Amniotic epithelial cell (primary cell): ENCODE measurements at places on chromosomes 16 and 17.

- DNase-seq = no peak
Observed at GRCh38 chr17:10119203-10120108, 79.0 kb downstream of the GAS7 start.

- DNase-seq = no peak
Observed at GRCh38 chr16:50274326-50275097, 8.2 kb downstream of the ADCY7 start.

DNA sequence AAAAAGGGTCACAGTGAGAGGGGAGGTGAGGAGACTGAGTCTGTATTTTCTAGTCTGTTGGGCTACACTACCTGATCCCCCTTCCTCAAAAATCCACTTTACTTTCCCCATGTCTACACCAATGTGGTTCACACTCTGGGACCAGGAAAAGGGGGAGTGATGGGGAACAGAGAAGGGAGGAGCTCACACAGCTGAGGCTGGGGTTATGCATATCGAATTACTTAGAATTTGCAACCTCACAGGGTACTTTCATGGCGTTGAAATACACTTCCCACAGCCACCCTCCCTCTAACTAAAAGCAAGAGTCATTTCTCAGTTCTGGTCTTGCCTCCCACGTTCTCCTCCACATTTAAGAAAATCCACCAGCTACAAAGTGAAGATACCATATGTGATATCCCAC is 14.1 kb downstream of the MAPT start:
- DNase-seq = no peak

GRCh38 chr17:68541816-68542215 is 29.6 kb downstream of the PRKAR1A start:
- DNase-seq = no peak

DNA sequence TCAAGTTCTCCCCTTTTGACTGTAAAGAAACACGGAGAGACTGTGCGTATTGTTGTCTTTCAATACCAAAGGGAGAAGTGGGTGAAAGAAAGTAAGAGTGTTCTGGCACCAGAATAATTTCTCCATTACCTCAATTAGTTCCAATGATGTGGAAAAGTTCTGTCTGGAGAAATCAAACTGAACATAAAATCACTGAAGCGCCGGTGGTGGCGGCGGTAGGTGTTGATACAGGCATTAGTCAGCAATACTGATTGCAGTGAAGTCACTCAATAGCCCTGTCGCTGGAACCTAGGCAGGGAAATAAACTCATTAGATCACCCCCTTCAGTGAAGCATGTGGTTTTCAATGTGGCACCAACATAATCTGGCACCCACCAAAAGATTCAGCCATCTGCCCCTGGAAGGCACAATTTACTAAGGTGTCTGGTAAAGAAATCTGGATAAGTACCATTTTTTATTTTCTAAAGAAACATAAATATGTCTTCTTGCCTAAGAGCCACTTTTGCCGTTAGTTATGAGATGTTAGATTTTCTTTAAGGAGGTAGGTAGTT is 274.2 kb upstream of the SOX9 start:
- no peak for DNase-seq

DNA sequence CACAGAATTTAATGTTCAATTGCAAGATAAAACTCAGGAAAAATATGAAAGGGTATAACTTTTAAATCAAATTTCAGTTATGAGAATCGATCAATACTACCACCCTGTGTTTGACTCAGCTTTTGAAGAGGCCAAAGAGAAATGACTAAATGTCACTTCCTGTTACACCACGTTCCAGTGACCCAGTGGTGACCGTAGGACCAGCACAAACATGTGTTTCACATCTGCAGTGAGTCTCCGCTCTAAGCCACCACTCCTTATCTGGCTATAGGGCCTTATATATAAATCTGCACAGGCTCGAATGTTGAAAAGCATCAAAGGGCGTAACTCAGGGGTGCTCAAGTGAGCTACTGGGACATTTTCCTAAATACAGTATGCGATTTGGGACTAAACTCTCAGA is 36.1 kb downstream of the CYB5D2 start:
- no peak for DNase-seq

GRCh38 chr16:24013864-24014645 is 178.3 kb downstream of the PRKCB start:
- no peak for DNase-seq

DNA sequence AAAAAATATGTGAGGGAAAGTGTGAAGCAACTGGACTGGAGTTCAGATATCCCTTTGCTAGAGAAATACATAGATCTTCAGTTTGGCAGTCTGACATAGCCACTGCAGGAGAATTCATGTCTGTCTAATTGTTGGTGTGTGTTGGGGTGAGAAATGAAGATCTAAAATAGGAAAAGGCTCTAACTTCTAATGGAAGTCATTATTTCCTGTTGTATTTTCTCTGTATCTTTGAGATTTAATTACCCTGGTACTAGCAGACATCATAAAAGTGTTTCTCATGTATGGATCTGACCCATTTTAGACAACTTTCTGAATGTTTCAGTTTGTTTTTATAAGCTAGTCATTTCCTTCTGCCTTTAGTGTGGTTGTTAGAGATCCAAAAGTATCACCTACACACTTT is 128.3 kb downstream of the NLK start:
- no peak for DNase-seq

- DNase-seq = peak; percentile 76
Observed at GRCh38 chr16:11340710-11341109, 4.5 kb upstream of the RMI2 start.

DNA sequence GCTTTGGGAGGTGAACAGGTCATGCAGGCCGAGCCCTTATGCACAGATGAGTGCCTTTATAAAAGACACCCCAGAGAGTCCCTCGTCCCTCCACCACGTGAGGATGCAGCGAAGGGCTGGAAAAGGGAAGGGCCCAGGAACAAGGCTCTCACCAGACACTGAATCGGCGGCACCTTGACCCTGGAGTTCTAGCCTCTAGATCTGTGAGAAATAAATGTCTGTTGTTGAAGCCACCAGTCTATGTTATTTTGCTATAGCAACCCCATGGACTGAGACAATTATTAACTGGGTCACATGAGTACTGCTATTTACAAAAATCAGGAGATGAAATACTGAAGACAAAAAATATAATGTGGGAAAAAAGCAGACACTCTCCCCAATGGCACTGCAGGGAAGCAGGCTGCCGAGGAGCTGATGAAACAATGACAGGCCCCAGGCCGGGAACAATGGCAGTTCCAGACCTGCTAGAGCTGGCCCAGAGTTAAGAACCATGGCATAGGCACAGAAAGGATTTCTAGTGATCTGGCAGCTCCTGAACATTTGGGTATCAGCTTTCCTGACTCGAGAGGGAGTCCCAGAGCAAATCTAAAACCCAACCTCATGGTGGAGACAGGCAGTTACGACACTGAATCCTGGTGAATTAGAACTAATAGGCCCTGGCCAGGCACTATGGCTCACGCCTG is 17.8 kb upstream of the GGA2 start:
- DNase-seq = no peak

DNA sequence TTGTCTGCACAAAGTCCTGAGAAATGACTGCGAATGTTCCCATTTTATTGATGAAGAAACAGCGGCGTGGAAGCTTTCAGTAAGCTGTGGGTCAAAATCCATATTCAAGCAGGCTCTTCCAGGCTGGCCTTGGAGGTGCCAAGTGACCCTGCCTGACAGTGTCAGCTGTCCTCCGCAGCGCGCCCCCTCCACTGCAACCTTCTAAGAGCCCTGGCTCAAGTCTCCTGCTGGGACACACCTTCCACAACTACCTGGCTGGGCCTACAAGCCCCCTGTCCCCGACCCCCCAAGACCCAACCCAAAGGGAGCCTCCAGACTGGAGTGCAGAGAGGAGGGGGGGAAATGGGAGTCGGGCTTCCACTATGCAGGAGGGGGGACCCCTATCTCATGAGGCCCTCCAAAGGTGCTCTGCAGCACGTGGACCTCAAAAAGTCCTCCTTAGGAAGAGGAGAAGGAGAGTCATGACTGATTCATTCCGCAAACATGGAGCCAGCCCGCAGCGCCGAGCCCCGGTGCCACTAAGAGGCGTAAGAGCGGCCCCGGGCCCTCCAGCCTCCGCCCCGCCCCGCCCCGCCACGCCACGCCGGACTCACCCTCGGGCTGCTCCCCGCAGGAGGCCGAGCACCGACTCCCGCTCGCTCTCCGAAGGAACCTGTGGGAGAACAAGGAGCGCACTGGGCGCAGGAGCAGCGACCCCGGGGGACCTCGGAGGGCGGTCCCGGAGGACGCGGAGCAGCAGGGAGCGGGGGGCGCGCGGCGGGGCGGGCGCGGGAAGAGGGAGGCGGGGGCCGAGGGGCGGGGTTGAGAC is 574 bp downstream of the MPP3 start:
- peak; percentile 69 for DNase-seq

- DNase-seq = no peak
Observed at GRCh38 chr17:74862108-74862901, 2.6 kb upstream of the GRIN2C start.

DNA sequence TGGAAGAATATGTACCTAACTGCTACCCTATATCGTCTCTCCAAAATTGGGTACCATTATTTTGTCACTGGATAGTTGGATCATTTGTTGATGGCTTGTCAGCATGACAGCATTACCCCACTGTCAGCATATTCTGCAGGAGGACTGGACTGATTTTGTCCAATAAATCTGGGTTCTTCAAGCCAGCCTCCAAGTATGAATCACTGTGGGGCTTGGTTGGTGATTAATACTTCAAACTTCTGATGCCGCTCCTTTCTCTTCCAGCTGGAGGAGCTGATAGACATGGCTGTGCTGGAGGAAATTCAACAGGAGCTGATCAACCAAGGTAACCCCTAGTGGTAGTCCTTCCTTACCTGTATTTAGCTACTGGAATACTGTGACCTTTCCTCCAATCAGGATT is 2.5 kb downstream of the RPAIN start:
- DNase-seq = peak; percentile 74

GRCh38 chr16:12025472-12025871 is 48.9 kb downstream of the SNX29 start:
- DNase-seq = no peak

- no peak for DNase-seq
Observed at GRCh38 chr17:51442088-51442865, 181.9 kb downstream of the UTP18 start.

- DNase-seq = no peak
Observed at GRCh38 chr17:69876757-69877156, 198.3 kb upstream of the KCNJ16 start.

DNA sequence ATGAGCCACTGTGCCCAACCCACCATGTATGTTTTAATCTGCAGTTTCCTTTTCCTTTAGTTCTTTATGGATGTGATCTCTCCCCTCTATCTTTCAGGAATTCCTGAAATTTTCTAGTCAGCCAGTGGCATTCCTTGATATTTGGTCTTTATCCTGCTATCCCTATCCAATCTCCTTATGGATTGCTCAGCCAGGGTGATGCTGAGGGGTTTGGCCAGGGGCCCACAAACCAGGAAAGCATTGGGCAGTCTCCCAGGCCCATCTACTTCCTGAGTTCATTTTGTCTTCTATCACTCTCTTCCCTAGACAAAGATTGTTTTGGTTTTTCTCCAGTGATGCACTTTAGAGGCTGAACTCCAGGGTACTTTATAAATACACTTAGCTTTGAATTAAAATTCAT is 115.9 kb downstream of the KATNIP start:
- no peak for DNase-seq

DNA sequence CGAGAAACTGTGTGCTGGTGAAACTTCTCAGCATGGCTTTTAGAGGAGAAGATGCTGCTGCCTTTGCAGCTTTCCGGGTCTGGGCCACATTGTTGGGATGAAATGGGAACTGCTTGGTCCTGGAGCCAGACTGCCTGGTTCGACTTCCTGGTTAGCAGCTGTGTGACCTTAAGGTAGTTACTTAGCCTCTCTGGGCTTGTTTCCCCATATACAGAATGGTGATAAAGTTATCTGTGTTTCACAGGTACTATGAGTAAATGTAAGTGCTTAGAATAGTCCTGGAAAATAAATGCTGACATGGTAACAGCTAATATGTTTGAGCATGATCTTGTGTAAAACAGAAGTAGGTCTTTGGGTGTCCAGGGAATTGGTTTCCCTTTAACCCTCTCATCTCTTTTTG is 26.3 kb downstream of the AKAP1 start:
- DNase-seq = no peak

DNA sequence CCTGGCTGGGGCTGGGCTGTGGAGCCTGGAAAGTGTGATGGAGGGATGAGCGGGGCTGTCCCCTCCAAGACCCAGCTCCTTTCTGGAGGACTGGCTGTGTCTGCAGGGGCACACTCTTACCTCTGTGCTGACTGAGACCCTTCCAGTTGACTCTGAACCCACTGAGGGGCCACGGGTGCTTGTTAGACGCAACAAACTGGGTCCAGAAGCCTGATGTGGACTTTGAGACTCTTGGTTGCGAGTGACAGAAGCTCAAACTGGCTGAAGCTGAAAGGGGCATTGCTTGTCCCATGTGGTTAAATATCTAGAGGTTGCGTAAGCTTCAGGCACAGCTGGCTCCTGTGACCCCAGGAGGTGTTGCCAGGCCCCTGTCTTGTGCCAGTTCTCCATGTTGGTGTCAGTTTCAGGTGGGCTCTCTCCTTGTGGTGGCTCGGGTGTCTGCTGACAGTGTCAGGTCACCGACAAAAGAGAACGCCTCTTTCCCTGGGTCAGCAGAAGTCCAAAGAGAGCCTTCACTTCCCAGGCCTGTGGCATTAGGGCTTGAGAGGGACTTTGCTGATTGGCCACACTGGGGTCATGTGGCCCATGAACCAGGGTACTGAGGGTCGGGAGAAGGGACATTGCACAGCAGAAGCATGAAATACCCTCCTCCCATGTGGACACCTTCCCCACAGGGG is 16.7 kb downstream of the ADCY7 start:
- no peak for DNase-seq

- peak; percentile 64 for DNase-seq
Observed at GRCh38 chr16:31090540-31090939, 1.8 kb upstream of the PRSS53 start.

DNA sequence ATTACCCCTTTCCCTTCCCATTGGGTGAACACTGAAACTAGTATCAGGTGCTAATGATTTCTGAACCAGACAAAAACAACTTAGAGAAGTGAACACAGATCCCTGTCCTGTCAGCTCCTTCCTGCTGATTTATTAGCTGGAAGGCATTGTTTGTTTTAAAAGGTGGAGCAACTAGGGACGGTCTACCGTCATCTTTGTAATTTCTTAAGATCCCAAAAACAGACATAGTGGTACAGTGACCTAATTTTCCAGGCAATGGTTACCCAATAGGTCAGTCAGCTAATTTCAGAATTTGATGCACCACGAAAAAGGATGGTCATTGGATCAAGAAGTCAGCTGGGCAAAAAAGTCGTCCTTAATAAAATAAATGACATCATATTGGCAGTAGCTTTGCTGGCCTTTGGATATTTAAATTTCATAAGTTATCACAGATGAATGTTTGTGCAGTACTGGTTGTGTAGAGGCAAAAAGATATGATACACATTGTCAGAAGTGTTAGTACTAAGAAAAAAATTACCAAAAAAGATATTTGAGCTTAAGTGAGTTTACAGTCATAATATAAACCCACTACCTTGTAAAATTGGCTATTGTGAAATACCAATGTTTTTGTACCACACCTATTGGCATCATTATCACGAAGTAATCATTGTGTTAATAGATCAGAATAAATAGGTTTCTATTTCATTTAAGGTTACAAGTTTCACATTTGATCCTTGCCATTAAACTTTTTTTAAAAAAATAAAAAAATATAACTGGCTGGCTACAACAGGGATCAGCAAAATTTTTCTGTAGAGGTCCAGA is 27.2 kb upstream of the KCNJ16 start:
- DNase-seq = peak; percentile 18

GRCh38 chr17:3710951-3711383 is 12.7 kb upstream of the HASPIN start:
- DNase-seq = no peak

GRCh38 chr17:70295731-70296130 is 126.4 kb downstream of the KCNJ2 start:
- DNase-seq = no peak
